ENCODE measurements at places on chromosomes 2 and 18. TPM values are rescaled to one million over a fixed set of nuclear protein-coding genes. Genes with fewer than 3 reads are reported as not detected.

The CLIP4 gene
- 15.3 TPM for total RNA-seq

The CHRND gene
- total RNA-seq = not detected

The ASXL2 gene
- total RNA-seq = 3.6 TPM

The HNMT gene
- not detected for total RNA-seq

The HOXD12 gene
- not detected for total RNA-seq

The FABP1 gene
- not detected for total RNA-seq

- DNase-seq = peak; percentile 71
These were observed 45.8 kb downstream of the PTPN2 start for GRCh38 chr18:12838178-12838634.

The TOGARAM2 gene
- total RNA-seq = 1.0 TPM

DNA sequence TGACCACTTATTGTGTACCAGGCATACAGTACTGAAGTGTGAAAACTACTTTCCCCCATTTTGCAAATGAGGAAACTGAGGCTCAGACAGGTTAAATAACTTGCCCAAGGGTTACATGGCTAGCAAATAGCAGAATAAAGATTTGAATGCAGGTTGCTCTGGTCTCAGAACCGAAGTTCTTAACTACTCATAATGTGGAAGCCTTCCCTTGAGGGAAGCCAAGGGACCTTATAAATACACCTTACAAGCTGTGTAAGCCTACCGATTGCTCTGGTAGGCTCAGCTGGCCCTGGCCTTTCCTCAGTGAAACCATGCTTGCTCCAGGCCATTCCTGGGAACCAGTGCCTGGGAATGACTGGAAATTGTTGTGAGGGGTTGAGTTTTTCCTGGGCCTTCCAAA is 114.6 kb upstream of the CDCA7 start:
- no peak for DNase-seq

DNA sequence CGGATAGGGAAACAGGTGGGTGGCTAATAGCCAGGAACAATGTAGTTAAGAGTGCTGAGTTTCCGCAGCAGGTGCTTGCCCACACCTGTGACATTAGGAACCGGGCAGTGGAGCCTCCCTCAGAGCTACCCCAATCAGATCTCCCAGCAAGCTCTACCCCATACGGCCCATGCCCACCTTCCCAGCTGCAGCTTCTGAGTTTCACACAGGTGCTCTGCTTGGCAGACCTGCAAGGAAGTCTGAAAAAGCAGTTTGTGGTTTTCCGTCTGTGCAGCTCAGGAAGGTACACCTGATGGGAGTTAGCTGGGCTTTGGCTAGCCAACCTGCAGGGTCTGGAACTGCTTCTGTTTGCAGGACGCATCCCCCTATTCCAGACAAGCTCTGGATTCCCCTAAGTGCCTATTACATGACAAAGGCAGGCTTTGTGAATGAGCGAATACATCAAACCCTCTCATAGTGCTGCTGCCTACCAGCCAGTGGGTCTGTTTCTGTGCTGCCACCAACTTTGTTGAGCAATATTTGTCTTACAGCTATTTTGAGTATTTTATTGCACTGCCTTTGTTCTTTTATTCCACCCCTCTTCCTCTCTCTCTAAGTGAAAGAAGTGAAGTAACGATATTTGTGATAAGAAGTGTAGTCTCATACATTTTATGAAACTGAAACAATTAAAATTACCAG is 24.7 kb upstream of the CEP68 start:
- DNase-seq = no peak

The UGT1A4 gene
- total RNA-seq = not detected

The PASK gene
- total RNA-seq = 3.7 TPM

The ANTXR1 gene
- total RNA-seq = 48.6 TPM

DNA sequence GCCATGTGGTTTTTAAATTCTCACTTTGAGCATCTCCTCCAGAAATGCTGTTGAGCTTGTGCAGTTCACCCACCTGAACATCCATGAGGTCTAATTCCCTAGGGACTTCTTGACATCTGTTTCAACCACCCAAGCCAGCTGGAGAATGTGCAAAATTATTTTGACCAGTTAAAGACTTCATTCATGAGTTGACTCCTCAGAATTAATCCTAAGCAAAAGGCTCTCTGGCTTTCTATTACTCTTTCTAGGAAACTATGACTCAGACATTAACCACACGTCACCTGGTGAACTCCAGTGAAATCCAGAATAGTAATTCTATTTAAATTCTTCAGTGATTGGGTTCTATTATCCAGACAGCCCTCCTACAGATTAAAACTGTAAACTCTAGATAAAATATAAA is 247.5 kb downstream of the NBAS start:
- no peak for DNase-seq

DNA sequence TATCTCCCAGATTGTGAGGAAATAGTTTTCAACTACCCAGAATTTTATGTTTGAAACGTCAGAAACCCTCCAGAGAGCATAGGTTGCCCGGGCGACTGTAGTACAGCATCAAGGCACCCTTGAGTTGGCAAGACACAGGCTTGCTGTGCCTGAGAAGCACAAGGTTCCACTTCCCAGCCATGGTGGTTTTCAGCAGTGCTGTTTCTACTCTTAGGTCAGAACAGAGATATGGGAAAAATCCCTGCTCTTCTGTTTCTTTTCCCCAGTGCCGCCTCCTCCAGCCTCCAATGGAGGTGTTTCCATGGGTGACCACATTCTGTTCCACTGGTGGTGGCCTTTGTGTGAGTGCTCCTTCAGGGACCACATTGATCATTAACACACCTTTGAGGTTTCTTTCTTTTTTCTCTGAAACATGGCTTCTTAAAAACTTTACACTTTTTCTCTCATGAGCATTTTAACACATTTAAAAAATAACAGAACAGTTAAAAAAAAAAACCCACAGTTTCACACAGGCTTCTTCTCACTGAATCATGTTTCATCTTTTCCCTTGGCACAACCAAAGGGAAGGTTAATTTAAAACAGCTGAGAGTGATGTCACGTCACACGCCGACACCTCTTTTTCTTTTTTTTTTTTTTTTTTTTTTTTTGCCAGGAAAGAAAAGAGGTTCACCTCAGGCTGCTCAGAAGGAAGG is 229.3 kb upstream of the HDAC4 start:
- no peak for DNase-seq

- DNase-seq = no peak
These were observed 487 bp downstream of the STARD6 start for GRCh38 chr18:54357082-54357659.

DNA sequence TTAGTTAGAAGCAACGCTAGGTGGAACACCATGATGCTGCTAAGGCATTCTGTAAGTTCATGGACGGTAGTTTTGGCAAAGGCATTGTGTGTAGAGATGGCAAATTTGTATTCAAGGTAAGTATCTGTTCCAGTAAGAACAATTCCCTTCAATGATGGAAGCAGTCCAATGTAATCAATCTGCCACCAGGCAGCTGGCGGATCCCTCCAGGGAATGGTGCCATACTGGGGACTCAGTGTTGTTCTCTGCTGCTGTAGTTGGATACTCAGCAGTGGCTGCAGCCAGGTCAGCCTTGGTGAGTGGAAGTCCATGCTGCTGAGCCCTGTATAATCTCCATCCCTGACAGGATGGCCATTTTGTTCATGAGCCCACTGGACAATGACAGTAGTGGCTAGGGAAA is 62.8 kb downstream of the ARL6IP6 start:
- no peak for DNase-seq

- no peak for DNase-seq
These were observed 67.4 kb upstream of the RPL31 start for GRCh38 chr2:100934504-100935371.

DNA sequence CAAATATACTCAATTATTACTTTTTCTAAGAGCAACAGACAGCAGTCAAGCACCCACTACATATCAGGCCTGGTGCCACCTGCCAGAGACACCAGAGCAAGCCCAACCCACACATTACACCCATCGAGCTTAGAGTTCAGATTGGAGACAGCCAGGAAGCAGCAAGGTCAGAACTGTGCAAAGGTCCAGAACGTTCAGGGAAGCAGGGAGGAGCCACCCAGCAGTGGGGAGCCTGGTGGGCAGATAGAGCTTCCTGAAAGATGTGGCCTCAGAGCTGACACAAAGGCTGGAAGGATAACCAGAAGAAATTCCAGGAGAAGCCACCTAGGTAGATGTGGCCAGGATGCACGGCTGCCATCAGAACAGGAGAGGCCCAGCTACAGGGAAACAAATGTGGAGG is 440.5 kb upstream of the ID2 start:
- no peak for DNase-seq

DNA sequence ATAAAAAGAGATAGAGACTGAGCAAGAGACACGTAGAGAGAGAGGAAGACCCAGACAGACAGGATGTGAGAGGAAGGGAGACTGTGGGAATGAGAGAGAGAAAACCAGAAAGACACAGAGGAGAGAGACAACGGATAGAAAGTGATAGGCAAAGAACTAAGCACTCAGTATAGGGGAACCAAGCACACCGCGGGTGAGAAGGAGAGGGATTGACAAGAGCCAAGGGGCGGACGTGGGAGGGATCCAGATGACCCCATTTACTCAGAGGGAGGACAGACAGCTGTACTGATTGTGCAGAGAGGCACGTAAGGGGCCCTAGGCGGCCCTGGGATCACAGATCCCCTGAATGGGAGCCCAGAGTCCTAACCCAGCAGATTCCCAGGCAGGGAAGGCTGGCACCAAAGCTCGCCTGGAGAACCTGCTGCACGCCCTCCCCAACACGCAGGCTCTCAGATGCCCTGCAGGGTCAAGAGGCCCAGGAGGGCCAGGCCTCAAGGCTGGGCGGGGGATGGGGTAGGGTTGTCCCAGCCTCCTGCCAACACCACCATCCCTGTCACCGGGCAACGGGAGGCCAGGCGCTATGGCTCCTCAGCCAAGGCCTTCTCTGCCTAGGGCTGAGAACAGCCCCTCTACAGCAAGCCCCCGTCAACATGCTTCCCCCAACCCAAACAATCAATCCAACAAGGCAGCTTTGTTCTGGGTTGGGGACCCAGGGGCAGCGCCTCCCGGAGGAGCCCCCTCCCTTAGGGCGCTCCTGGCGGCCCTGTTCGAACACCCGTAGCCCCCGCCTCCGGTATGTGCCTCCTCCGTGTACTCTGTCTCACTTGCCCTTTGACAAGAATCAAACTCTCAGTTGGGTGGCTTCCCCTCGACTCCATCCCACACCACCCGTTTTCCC is 579 bp downstream of the LOXL3 start:
- peak; percentile 59 for DNase-seq

The CAPG gene
- 283 TPM for total RNA-seq

DNA sequence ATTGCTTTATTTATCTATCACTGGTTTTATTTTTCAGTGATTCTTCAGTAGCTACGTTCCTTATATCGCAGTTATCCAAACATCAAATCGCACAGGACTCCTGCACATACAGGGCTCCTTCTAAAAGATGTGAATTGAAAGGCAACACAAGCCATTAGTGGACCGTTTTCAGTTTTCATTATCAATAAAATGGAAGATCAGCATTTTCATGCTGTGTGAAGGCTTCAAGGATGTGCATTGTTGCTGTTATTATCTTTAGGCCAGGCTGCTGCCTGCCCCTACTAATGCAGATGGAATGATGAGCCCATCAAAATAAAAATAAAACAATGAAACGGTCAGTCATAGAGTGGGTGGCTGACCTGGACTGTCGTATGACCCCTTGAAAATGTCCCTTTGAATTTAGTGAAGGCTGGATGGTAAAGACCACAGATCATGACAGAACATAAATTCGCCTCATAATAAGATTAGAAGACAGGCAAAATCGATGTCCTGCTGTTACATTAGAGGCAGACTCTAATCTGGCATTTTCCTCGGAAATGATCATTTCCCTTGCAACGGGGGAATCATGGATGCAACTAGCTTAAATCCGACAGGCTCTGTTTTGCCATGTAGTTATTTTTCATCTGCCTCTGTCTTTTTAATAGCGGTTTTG is 32.9 kb downstream of the ITGB6 start:
- no peak for DNase-seq

The ANKRD30BL gene
- not detected for total RNA-seq

DNA sequence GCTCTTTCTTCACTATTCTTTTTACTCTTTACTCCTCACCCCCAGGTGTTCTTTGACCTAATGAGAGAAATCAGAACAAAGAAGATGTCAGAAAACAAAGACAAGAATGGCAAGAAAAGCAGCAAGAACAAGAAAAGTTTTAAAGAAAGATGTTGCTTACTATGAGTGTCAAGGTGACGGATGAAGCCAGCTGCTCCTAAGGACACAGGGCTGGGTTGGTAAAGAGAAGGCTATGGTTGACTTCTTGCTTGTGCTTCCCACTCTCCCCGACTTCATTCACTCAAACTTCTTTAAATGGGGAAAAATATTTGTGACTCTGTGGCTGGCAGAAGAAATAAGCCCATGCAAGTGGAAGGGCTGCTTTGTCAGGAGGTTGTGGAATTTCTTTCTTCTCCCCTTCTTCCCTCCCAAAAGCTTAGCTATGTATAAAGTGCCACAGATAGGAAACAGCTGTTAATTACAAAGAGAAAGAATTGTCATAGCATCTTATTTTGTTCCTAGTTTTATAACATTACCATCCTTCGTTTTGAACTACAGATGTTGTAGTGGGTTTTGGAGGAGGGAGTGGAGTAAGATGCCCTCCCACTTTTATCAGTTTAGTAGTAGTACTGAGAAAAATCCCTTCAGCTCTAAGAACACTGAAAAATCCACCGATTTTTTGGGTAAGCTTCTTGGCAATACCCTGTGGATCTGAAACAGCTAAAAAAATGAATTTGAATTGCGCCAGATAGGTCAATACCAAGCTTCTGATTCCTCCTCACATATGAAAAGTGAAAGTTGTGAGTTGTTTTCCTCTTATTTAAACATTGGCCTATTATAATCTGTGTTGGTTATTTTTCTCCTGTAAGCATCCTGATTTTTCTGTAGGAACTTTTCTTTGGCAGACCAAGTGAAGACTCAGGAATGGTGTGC is 40.7 kb downstream of the RALB start:
- no peak for DNase-seq

GRCh38 chr2:222272446-222273015 is 26.3 kb downstream of the PAX3 start:
- no peak for DNase-seq

GRCh38 chr2:38375696-38376345 is 1.3 kb downstream of the ATL2 start:
- DNase-seq = peak; percentile 63
